ENCODE measurements at places on chromosomes 5 and 9.

- DNase-seq, result no peak
Measured at GRCh38 chr5:122805481-122805880, 30.6 kb downstream of the SNX2 start.

DNA sequence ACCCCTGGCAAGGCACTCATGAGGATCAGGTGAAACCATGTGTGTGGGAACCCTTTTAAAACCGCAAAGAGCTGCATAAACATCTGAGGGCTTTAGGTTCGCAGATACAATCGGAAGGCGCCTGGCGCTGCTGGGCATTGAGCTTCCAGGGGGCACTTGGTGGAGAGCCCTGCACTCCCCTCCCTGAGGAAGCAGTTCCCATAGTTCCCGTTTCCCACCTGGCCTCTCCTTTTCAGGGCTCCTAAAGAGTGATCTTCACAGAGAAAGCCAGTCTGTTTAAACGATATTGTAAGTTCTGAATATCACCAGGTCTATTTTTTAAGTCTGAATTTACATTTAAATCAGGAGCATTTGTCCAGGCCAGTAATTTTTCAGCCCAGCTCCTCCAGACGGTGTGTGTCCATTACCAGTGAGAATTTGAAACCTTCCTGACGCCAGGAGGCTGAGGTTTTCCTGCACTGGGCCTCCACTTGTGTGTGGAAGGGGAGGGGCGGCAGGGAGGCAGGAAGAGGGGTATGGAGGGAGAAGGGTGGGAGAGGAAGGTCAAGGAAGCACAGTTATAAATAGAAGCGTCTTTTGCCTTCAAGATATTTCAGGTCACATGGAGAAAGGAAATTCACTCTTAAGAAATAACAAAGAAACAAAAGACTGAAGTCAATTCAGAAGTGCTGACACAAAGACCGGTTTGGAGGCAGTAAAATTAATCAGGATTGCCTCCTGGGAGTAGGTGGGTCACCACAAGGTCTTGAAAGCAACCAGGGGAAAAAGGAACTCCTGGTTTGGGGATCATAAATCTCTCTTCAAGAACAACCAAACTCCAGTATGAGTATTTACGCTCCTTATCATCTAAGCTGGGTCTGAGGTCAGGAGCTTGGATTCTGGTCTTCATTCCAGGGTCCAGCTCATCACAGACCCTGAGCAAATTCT is 14.3 kb upstream of the MGAT1 start:
- DNase-seq, result no peak

DNA sequence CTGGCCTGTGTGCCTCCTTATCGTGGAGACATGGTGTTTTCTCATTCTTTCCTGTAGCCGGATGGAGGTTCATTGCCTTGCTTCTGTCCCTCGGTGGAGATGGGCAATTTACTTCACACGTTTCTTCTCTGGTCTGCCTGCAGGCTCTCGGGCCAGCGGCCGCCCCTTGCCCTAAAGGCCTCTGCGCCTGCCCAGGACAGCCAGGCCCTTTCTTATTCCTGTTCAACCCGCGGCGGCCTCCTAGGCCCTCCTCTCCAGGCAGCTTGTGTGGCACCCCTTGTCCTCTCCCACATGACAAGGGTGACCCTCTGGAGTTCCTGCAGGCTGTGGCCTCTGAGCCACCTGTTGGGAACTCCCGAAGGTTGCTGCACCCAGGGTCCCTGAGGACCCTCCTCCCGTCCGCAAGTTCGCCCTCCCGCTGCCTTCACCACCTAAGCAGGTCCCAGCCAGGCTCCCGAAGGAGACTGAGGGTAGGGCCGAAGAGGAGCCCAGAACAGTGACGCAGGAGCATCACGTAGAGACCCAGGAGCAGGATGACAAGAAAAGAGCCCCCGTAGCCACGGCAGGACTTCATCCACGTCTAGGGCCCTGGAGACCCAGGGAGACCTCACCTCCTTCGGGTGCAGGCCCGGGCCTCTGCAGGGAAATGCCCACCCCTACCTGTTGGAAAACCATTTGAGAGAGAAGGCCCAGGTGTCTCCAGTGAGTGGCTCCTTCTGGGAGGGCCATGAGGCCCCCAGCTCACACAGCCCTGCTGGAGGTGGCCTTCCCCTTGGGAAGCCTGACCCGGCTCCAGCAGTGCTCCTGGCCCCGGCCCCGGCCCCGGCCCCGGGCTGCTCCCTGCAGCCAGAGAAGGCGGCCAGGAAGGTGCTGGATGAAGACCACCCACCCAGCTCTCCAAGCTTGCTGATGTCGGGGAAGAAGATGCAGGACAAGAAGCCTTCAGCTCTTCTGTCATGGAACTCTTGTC is 291.4 kb downstream of the TLE4 start:
- DNase-seq, result no peak

- no peak for DNase-seq
Measured at GRCh38 chr5:111364992-111365391, 140.8 kb downstream of the CAMK4 start.

- no peak for DNase-seq
Measured at GRCh38 chr5:94748212-94748611, 129.7 kb downstream of the SLF1 start.

GRCh38 chr5:124132843-124133242 is 613.6 kb downstream of the ZNF608 start:
- no peak for DNase-seq

GRCh38 chr9:84266087-84266561 is 74.4 kb downstream of the SLC28A3 start:
- no peak for DNase-seq

GRCh38 chr5:114449860-114450421 is 88.1 kb downstream of the KCNN2 start:
- no peak for DNase-seq

GRCh38 chr9:134981829-134982228 is 64.1 kb upstream of the FCN1 start:
- no peak for DNase-seq

- DNase-seq, result no peak
Measured at GRCh38 chr5:162128117-162128516, 60.5 kb downstream of the GABRG2 start.

All from central memory CD4-positive, alpha-beta T cell (primary cell).